ENCODE measurements at places on chromosomes 11 and 22. TPM values are rescaled to one million over a fixed set of nuclear protein-coding genes. Genes with fewer than 3 reads are reported as not detected.

GRCh38 chr11:358129-358800 is 11.0 kb upstream of the B4GALNT4 start:
- DNase-seq = no peak

- DNase-seq = no peak
These were observed 143.7 kb upstream of the SORL1-AS1 start for GRCh38 chr11:121596195-121597155.

GRCh38 chr22:25402501-25403283 is 161.8 kb upstream of the GRK3 start:
- no peak for DNase-seq

DNA sequence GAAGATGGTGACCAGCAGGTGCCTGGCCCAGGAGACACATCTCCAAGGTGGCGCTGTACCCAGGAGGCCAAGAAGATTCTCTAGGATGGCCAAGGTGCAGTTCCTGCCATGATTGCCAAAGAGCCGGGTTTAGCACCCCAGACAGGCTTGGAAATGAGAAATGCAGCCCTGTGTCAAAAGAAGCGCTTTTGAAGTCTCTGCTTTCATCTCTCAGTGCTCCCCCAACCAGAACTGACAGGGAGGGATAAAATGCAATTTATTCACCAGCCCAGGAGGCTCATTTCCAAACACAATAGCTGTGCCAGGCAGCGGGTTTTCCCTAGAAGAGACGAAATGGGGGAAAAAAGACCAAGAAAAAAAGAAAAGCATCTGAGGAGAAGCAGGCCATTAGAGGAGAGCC is 195.9 kb upstream of the NCAM1 start:
- DNase-seq = no peak

Gene PIK3C2A
- 46.8 TPM for total RNA-seq

Data from kidney epithelial cell (primary cell).